Fibroblast of skin of left biceps (primary cell): ENCODE measurements at places on chromosomes 6 and 20.

DNA sequence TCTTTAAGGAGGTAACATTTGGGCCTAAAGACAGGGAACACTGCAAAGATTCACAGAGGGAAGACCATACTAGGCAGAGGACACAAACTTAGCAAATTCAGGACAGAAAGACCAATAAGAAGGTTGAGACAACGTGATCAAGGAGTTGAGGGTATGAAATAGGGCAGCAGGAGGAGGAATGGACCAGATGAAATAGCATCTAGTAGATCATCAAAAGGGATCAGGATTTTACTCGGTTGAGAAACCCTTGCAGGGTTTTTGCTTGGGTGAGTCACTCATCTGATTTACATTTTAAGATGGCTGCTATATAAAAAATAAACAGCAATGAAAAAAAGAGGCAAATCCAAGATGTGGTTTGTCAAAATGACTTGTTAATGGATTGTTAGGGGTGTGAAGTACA, 4.7 kb downstream of the BCLAF1 start:
- no peak for DNase-seq

DNA sequence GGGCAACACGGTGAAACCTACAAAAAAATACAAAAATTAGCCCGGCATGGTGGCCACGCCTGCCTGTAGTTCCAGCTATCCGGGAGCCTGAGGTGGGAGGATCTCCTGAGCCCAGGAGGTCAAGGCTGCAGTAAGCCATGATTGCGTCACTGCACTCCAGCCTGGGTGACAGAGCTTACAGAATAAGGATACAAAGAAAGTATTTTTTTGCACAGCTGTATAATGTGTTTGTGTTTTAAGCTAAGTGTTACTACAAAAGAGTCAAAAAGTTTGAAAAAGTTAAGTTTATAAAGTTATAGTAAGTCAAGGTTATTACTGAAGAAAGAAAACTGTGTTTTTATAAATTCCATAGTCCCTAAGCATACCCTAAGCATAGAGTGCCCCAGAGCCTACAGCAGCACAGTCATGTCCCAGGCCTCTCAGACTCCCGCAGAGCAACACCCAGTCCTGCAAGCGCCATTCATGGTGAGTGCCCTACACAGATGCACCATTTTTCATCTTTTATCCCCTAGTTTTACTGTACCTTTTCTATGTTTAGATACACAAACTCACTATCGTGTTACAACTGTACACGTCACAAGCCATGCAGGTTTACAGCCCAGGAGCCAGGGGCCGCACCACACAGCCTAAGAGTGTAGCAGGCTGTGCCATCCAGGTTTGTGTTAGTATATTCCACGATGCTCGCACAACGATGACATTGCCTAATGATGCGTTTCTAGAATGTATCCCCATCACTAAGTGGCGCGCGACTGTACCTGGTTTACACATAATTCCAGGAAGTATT, 22.4 kb downstream of the TAF4 start:
- DNase-seq: no peak

- no peak for DNase-seq
Observed at GRCh38 chr20:20719411-20719810, 7.0 kb upstream of the RALGAPA2 start.

DNA sequence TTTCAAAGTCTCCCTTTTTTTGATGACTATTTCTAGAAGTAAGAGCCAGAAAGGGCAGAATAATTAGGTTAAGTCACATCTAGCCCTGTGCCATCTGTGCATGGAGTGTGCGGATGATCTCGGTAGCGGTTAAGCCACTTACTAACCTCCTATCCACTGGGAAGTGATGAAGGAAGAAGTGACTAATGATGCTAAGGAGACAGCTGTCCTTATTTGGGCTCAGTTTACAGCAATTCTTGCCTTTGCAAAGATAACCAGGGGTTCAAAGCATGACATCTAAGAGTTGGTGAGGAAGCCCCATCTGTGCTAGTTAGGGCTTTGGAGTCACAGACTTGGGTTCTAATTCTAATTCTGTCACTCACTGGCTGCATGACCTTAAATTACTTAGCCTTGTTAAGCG, 62.4 kb upstream of the RREB1 start:
- DNase-seq: no peak

DNA sequence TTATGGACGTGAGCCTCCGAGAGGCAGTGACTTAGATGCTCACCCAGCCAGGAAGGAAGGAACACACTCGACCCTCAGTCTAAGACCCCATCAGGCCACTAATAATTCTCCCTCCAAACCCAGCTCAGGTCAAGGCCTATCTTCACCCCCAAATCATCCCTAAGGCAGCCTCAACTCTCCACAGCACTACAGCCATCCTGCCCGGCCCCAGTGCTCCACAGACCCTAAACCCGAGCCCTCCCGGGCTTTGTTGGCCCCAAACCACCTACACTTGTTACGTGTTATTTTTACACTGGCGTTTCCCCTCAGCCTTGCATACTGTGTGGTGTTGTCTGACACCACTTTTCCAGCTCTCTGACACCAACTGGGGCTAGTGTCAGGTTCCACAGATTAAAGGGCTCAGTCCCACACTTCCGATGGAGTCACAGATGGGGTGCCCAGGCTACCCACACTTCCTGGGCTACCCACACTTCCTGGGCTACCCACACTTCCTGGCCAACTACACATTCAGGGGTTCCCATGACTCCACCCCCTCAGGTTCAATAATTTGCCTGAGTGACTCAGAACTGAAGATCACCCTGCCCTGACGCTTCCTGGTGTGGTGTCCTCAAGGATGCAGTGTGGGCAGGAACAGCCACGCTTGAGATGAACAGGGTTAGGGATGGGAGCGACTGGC, 25.3 kb downstream of the RBCK1 start:
- no peak for DNase-seq

- no peak for DNase-seq
Observed at GRCh38 chr6:78010130-78010529, 357.3 kb downstream of the MEI4 start.

DNA sequence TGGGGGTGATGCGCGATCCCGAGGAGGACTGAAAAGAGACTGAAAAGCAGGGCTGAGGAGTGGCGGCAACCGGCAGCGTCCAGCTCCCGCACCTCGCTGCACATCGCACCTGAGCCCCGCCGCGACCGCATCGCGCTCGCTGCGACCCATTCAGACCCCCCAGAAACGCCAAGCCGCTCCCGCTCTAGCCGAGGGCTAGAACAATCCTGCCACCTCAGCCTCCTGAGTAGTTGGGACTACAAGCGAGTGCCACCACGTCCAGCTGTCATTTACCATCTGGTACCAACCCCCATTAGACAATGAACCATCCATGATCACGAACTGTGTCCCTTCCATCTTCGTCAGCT, 33.2 kb downstream of the HLA-A start:
- DNase-seq: no peak

DNA sequence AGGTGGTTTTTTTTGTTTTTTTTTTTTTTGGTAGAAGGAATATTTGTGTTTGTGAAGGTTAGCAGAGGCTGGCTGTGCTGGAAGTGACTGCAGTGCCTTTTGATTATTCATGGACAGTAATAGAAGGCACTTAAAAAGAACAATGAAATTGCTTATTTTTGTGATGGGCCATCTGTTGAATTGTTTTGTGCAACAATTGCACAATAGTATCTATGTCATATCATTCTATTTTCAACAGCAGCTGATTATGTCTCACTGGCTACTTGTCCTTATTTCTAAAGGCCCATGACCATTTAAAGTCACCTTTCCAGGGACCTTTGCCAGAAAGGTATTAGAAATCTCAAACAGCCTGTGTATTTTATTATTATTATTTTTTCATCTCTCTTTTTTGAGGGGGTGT, 70.6 kb downstream of the AFG1L start:
- DNase-seq: no peak

- DNase-seq: no peak
Observed at GRCh38 chr6:156060013-156060412, 604.4 kb upstream of the NOX3 start.

DNA sequence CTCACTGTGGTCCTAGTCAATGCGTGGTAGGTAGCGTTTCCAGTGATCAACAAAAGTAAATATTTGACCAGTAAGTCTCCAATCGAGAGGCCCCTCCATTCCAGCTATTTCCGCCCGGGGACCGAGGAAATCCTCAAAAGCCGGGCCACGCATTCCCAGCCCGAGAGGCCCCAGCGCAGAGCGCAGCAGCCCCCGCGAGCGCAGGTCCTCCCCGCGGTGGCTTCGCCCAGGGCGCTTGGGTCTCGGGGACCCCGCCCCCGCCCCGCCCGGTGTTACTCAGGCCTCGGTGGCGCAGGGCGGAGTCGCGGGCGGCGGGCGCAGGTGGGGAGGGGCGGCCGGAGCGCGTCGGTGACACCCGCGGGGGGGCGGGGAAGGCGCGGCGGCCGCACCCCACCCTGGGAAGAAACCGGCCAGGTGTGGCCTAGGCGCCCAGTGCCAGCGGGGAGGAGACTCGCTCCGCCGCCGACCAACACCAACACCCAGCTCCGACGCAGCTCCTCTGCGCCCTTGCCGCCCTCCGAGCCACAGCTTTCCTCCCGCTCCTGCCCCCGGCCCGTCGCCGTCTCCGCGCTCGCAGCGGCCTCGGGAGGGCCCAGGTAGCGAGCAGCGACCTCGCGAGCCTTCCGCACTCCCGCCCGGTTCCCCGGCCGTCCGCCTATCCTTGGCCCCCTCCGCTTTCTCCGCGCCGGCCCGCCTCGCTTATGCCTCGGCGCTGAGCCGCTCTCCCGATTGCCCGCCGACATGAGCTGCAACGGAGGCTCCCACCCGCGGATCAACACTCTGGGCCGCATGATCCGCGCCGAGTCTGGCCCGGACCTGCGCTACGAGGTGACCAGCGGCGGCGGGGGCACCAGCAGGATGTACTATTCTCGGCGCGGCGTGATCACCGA, at the start of gene DSP:
Gene DSP, plus strand, starts transcription at position 497 of the 890 bp plus-strand sequence. Its CDS starts 245 bp downstream, at position 742.
- no peak for DNase-seq

DNA sequence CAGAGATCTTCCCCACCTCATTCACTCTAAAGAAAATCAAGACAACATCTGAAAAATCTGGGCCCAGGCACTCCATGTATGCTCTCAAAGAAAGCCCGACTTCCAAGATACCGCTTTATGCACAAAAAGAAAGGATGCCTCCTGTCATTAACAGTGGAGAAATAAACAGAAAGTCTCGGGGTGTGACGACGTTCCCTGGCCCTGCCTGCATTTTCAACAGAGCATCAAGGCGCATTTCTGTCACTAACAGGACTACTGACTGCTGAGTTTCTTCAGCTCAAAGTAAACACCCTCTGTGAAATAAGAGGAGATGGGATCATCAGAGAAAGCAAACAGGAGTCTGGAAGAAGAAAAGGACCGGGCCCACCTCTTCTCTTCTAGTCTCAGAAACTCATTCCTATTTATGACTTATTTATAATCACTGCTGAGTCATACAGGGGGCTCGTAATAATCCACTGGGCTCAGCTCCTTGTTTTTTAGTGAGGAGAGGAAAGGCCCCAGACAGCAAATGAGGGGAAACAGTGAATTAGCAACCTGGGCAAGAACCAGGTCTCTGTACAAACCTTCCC, 99.7 kb downstream of the ZMYND8 start:
- no peak for DNase-seq

GRCh38 chr6:30325150-30325872, 1.4 kb upstream of the TRIM39 start:
- DNase-seq: no peak

GRCh38 chr6:123712831-123713230, 76.1 kb upstream of the TRDN start:
- no peak for DNase-seq

DNA sequence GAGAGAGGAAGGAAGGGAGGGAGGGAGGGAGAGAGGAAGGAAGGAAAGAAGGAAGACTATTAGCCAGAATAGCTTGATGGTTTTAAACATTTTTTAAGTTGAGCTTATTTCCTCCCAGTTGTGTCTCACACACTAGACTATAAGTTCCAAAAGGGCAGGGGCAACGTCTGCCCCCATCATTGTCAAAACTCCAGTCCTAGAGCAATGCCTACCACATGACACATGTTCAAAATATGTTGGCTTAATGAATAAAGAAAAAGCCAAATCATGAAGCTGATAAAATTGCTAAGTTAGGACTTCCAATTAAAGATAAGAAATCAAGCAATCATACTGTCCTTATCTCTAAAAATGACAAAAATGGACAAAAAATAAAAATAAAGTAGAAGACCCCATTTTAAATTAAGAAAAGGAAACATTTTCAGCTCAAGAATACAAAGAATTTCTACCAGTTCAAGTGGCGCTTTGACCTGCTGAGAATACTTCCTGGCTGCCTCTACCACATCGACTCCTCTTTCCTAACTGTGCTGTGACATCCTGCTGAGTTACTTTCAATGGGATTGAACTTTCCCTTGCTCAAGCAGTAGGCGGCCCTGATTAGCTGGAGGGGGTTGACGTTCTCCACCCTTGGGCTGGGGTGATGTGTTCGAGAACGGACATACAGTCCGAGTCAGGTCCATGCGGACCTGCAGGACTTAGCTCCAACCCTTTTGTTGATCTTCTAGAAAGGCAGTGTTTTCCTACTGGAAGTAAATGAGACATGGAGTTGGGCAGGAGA, 283.9 kb upstream of the FOXQ1 start:
- DNase-seq: no peak

GRCh38 chr6:93418033-93418407, 1.3 kb downstream of the EPHA7 start:
- DNase-seq: no peak

- DNase-seq: no peak
Observed at GRCh38 chr6:157164972-157165371, 158.3 kb downstream of the TMEM242 start.

DNA sequence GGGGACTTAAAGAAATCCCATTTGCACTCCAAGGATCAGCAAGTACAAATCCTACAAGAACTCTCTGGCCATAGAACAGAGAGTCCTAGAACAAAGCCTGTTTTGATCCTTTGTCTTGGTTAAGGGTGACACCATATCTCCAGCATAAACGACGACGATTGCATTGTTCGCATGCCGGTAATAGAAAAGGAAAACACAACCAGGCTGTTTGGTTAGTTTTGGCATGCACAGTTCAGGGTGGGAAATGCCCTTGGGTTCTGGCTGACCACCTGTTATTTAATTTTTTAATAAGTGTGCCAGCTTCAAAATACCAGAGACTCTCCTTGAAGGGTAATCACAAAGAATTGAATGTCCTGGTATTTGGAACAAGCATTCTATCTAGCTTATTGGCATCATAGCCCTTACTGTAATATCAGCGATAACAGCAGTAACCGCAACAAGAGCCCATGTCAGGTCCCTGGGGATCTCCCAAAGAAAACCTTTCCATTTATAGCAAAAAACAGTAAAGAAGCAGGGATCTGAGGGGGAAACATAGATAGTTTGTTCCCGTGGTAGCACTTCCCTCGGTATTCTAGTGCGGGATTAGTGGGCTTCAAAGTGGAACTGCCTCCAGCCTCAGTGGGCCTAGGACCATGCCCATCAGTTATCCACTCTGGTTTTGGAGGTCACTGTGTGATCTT, 77.1 kb downstream of the TMEM170B start:
- DNase-seq: no peak

GRCh38 chr6:82735790-82736189, 329.9 kb downstream of the UBE3D start:
- DNase-seq: no peak

GRCh38 chr6:81694207-81694606, 58.3 kb downstream of the TENT5A start:
- DNase-seq: no peak

DNA sequence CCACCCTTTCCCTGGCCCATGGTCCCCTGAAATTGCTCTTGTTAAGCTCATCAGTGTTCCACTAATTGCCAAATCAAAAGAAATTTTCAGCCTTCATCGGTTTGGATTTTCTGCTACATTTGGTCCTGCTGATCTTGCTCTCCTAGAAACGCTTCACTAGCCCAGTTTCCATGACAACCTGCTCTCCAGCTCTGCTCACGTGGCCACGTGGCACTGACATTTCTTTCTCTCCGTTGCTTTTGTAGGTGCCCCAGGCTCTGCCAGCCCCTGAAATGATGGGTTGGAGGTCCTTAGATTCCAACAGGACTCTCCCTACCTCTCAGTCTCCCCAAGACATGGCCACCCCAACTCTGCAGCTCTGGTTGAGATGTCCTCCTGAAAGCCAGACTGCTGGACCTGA, 45.8 kb upstream of the NNAT start:
- no peak for DNase-seq
